ENCODE measurements at places on chromosomes 5 and 9. TPM values are rescaled to one million over a fixed set of nuclear protein-coding genes. Genes with fewer than 3 reads are reported as not detected.

The CTNNAL1 gene
- total RNA-seq = 31.9 TPM

The IFNA13 gene
- total RNA-seq = not detected

GRCh38 chr9:114004221-114004716, 73.8 kb downstream of the AMBP start:
- peak overlapping the region; percentile 97 for H3K27ac ChIP-seq
- peaks cover 28% of the 10 kb centered on the region for H3K4me1 ChIP-seq
- DNase-seq = no peak
- H3K36me3 ChIP-seq = peaks cover 25% of the 10 kb centered on the region
- H3K4me3 ChIP-seq = peak overlapping the region; percentile 45
- no peaks in the 10 kb centered on the region for H3K27me3 ChIP-seq

DNA sequence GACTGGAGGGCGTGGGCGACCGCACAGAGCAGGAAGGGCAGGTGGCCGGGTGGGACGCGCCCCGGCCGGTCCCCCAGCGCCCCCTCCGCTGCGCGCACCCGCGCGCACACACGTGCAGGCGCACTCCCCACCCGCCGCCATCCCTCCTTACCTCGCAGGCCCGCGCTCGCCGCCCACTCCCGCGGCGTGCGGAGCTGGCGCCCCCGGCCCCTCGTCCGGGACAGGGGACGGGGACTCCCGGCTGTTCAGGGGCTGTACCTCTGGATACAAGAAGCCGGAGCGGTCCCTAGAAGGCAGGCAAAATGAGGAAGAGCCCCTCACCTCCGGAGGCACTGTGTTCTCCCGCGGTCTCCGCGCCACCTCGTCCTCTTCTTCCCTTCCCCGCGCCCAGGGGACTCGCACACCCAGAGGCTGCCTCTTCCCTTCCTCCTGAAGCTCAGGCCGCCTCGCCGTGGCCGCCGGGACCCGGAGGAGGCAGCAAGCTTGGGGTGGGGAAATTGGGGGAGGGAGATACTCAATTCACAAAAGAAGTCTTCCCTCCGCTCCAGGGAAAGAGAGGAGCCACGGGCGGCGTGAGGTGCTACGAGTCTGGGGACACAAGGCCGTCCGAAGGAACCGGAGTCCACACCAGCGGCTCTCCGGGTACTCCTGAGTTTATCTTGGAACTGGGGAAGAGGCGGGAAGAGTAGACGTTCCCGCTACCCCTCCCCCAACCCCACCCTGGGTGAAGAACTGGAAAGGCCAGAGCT, 1.4 kb upstream of the GABRB2 start:
- peak overlapping the region; percentile 31 for H3K4me3 ChIP-seq
- peaks cover 2% of the 10 kb centered on the region for H3K36me3 ChIP-seq
- no peak for DNase-seq
- H3K27me3 ChIP-seq = peaks cover 66% of the 10 kb centered on the region
- H3K4me1 ChIP-seq = peaks cover 22% of the 10 kb centered on the region

- H3K27ac ChIP-seq = no peak overlapping the region
- peaks cover 48% of the 10 kb centered on the region for H3K4me1 ChIP-seq
- peak; percentile 26 for DNase-seq
These were observed 36.2 kb downstream of the IRF1 start for GRCh38 chr5:132454361-132454760.

- no peak overlapping the region for H3K4me3 ChIP-seq
- DNase-seq = no peak
- peaks cover 26% of the 10 kb centered on the region for H3K36me3 ChIP-seq
- H3K27me3 ChIP-seq = no peaks in the 10 kb centered on the region
- H3K4me1 ChIP-seq = peaks cover 37% of the 10 kb centered on the region
These were observed 21.3 kb downstream of the AKNA start for GRCh38 chr9:114366334-114367128.
